OCI-LY7 (cell line): ENCODE measurements at places on chromosomes 1 and 21. TPM values are rescaled to one million over a fixed set of nuclear protein-coding genes. Genes with fewer than 3 reads are reported as not detected.

The TRABD2B gene
- not detected in 2 replicates for total RNA-seq

DNA sequence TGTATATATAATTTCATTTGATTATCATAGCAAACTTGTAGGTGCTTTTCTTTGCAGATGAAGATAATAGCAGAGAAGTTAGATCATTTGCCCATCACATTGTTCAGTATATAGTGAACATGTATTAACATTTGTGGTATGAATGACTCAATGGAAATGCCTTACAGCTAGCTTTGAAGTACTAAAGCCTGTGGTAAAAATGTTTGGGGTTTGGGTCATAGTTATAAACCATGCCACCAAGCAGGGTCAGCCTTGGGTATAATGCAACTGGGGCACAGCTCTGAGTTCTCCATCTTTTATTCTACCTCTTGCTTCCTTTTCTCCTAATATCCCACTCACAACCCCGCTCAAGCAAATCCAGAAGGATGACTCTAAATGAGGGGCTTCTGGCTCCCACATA lies 141.6 kb downstream of the KCNT2 start:
- no peak for DNase-seq

DNA sequence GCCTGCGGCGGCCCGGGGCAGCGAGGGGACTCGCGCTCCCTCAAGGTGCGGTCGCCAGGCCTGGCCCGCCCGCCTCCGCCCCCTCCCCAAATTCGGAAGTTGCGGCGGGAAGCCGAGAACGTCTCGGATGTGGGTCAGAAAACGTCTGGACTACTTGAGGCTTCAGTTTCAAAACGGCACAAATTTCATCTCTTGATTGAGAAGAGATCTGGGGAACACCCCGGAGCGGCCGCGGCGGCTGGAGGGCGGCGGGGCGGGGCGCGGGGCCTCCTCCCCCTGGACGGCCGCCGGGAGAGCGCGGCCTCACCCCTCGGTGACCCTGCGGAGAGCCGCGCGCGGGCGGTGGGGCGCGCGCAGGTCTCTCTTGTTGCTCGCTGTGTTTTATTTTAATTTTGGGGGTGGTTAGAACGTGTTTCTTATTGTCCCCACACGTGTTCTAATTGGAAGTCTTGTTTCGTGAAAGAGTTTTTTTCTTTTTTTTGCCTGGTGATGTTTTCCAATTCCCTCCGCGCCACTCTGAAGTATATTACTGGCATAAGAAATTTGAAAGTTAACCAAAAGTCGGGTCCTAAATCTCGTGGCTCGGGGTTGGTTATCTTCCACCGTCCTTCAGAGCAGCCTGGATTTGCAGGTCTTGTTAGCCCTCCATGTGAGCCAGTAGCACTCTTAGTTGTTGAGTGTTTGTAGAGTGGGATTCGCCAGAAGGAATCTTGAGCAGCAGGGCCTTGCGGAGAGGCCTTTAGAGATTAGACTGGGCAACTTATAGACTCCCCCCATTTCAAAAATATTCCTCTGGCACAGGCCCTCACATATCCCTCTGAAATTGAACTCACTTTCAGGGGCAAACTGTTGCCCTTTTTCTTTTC lies 749 bp downstream of the PCBP3 start:
- no peak for DNase-seq

- no peak for DNase-seq
These were observed 70.0 kb downstream of the TRABD2B start for GRCh38 chr1:47927165-47927564.

- no peak for DNase-seq
These were observed 28.6 kb upstream of the ZNF697 start for GRCh38 chr1:119676571-119677206.
